Pericardium fibroblast (primary cell): ENCODE measurements at places on chromosomes 5 and 9. TPM values are rescaled to one million over a fixed set of nuclear protein-coding genes. Genes with fewer than 3 reads are reported as not detected.

Gene SLC27A6
- 0.51 TPM in 1 of 2 replicates, not detected in the other for total RNA-seq

Gene PTTG1
- 9.2 and 13.9 TPM in 2 replicates for total RNA-seq

Gene FCN1
- not detected in 2 replicates for total RNA-seq

Gene PCDHGA6
- 3.7 and 4.3 TPM in 2 replicates for total RNA-seq

Gene LCN10
- not detected in 2 replicates for total RNA-seq

Gene SPATA31D4
- total RNA-seq = not detected in 2 replicates

Gene COL15A1
- 1.8 and 3.2 TPM in 2 replicates for total RNA-seq

Gene GKAP1
- 0.12 and 2.9 TPM in 2 replicates for total RNA-seq
